ENCODE measurements at places on chromosomes 4 and X.
A peak's percentile ranks its signal among the peaks of the same experiment; 100 is the strongest.

DNA sequence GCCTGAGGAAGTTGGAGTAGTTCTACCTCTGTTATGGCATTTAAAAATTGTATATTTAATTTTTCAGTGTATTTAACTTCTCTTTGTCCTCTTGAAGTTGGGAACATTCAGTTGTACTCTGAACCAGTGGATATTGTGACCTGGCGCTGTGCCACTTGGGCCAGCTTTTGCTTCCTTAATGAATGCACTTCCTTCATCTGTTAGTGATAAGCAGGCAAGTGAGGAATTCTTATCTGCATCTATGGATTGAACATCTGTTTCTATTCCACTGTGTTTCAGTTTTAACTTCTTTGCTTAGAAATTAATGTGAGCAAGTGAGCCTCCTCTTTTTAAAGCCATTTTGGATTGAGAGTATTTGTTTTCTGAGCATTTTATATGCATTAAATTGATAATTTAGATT lies 128.3 kb downstream of the UCHL1 start:
- no peak for DNase-seq

- no peak for DNase-seq
These were observed 87.1 kb downstream of the AMELX start for GRCh38 chrX:11380187-11380844.

DNA sequence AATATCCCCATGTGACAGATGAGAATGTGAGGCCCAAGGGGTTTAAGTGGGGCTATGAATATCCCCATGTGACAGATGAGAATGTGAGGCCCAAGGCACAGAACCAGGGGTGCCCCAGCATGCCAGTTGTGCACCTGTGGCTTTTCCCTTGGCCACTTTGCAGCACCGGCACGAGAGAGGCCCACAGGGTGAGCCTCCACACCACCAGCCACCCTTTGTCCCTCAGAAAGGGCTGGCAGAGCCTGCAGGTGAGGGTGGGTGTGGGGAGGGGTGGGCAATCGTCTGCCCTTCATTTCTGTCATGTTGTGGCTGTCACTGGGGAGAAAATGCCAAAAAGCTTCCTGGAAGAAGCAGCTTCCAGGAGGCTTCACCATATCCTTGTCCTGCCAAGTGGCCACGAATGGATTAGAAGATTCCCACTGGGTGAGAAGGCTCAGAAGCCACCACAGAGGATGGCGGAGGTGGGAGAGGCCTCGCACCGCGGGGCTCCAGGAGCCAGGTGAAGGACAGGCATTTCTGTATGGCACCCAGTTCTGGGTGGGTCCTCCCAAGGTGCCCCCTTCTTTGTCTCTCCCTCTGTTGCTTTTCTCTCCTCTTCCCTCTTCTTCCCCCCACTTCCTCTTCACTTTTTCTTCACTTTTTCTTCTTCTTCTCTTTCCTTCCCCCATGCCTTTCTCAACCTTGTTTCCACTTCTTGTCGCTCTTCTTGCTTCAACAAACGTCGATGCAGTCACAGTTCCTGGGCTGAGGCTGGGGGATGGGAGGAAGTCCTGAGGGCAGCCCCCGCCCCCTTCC lies 469 bp upstream of the GPR78 start:
- DNase-seq, result no peak

DNA sequence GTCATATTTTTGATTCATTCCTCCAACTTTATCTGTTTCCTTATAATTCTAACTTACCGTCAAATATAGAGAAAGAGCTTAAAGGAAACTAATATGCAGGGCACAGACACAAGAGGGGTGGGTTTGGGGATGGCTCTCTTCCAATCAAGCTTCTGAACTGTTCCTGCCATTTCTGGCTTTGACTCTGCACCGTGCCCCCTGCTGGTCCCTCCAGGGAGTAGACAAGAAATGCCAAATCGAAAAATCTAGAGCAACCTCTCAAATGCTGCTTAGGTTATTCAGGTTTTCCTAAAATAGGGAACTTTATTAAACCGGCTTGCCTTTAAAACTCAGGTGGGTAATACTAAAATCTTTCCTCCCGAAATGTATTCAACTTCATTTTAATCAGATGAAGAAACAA lies 39.8 kb upstream of the VCX3A start:
- DNase-seq, result no peak

DNA sequence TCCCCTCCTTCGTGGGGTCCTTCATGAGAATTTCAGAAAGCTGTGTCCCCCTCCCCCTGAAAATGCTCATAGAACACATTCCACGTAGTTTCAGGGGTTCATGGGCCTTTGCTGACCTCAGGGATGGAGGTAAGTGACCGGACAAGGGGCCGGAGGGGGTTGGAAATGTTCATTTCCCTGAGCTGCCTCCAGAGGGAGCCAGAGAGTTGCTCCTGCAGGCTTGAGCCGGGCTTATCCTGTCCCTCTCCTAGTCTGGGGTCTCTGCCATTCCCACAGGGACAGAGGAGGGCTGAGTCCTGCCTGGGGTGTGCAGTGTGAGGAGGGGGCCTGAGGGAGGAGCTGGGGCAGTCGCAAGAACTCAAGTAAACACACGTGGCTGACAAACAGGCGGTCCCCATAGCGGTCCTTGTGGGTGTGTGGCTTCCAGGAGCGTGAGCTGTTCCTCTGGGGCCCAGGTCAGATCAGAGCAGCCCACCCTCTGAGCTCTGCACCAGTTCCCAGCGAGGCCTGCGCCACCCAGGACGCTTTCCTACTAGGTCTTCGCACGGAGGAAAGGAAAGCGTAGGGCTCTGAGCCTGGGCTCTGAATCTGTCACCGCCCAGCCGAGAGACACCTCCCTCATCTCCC lies 62.5 kb downstream of the WFS1 start:
- DNase-seq, result no peak

GRCh38 chrX:74280759-74281158 lies 23.2 kb upstream of the ZCCHC13 start:
- peak; percentile 89 for DNase-seq

GRCh38 chr4:3313556-3314228 lies 20.9 kb downstream of the RGS12 start:
- DNase-seq, result no peak

DNA sequence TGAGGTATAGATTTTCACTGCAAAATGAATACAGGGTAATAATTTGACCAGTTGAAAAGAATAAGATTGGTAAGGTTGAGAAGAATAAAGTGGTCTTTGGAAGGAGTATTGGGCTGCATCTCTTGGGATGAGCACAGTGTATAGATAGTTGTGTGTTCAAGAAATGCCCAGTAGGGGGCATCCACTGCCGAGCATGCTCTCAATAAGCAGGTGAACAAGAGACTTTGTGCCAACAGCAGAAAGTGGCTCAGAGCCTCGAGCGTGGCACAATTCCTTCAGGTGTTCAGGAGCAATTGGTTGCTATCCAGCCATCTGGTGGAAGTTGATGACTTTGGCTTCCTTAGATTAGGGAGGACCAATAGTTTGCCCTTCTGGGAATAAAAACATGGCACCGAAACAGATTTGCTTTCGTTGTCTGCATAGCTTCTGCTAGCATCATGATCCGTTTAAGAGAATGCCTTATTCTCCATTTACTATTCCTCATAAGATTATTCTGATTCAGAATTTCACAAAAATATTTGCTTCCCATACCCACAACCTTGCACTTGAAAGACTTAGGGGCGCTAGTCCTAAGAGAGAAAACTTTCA lies 258.1 kb upstream of the NEIL3 start:
- peak; percentile 38 for DNase-seq

DNA sequence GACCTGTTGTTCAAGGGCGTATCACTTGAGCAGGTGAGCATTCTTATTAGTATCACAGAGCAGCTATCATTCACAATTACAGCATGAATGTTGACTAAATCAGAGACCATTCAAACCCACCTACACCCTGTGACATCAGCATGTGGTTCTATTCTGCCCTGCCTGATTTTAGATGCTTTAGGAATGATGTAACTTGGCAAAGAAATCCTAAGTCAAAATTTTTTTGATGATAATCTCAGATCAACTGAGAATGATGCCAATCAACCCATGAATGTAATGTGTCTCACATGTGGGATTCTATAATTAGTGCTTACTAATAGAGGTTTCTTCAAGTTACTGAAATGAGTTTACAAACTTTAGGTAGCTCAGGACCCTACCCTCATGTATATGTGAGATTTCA lies 13.4 kb upstream of the CHIC2 start:
- DNase-seq, result no peak

- DNase-seq, result no peak
These were observed 40.2 kb upstream of the EPGN start for GRCh38 chr4:74267998-74268606.

DNA sequence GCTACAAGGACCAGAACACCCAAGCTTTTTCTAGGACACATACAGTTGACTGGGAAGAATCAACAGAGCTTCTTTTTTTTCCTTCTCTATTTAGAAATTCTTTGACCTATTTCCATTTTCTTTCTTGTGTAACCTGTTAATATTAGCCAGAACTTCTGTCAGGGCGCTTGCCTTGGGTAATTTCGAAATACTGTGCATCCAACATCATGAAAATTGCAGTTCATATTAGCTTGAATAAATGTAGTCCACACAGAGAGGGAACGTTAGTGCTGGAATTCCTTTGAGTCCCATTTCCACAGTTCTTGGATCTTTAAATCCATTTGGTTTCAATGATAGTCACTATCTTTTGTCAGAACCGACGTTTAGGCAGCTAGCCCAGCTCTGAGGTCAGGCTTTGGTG lies 141.8 kb downstream of the MXRA5 start:
- no peak for DNase-seq

- no peak for DNase-seq
These were observed 221.0 kb downstream of the ANKRD50 start for GRCh38 chr4:124491361-124492145.

GRCh38 chr4:90349636-90350035 lies 222.4 kb downstream of the CCSER1 start:
- no peak for DNase-seq

- DNase-seq, result no peak
These were observed 327.0 kb upstream of the CTSO start for GRCh38 chr4:156280686-156281085.

DNA sequence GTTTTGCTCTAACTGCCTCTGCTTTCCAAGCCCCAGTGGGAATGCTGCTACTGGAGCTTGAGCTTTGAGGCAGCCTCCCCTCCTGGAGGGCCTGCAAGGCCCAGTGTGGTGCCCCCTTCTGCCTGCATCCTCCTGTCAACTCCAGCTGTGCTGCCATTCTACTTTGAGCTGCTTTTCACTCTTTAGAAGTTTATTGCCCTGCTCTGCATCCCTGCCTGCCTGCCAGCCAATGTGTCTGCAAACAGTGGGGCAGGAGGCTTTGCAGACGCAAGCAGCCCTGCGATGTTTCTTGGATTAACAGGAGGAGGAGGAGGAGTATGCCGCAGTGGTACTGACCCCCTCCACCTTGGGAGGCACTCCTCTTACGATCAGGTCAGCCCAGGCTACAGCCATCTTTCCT lies 16.4 kb downstream of the TMEM31 start:
- DNase-seq, result no peak

DNA sequence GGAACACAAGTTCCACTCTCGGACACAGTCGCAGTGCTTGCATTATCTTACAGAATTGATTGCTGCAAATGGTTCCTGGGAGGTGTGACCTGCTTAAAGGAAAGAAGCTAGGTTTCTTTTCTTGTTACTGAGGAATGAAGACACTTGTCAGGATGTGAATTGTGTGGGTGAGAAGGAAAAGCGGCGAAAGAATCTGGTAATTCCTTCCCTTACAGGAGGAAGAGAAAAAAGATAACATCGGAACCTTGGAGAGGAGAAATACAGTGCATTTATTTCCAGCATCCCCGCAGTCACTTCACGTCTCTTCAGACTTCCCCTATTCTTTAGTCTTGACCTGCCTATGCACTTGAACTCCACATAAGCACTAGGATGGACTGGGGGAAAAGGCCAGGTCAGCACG lies 389 bp upstream of the CCSER1 start:
- DNase-seq, result no peak

- DNase-seq, result no peak
These were observed 38.9 kb upstream of the BCLAF3 start for GRCh38 chrX:20029728-20030127.

DNA sequence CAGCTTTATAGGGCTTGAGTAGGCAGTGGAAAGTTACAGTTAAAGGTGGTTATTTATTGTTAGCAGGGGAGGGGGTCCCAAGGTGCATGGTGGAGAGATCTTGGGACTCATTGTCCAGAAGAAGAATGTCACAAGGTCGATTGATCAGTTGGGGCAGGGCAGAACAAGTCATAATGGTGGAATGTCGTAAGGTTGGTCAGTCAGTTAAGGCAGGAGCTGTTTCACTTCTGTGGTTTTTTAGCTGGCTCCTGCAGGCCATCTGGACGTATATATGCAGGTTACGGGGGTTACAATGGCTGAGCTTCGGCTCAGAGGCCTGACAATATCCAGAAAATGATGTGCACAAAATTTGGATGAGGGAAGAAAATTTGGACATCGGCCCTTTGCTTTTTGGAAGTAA lies 7.1 kb downstream of the OFD1 start:
- DNase-seq, result peak; percentile 10

- DNase-seq, result peak; percentile 32
These were observed 40.5 kb downstream of the TSPAN7 start for GRCh38 chrX:38601866-38602265.

DNA sequence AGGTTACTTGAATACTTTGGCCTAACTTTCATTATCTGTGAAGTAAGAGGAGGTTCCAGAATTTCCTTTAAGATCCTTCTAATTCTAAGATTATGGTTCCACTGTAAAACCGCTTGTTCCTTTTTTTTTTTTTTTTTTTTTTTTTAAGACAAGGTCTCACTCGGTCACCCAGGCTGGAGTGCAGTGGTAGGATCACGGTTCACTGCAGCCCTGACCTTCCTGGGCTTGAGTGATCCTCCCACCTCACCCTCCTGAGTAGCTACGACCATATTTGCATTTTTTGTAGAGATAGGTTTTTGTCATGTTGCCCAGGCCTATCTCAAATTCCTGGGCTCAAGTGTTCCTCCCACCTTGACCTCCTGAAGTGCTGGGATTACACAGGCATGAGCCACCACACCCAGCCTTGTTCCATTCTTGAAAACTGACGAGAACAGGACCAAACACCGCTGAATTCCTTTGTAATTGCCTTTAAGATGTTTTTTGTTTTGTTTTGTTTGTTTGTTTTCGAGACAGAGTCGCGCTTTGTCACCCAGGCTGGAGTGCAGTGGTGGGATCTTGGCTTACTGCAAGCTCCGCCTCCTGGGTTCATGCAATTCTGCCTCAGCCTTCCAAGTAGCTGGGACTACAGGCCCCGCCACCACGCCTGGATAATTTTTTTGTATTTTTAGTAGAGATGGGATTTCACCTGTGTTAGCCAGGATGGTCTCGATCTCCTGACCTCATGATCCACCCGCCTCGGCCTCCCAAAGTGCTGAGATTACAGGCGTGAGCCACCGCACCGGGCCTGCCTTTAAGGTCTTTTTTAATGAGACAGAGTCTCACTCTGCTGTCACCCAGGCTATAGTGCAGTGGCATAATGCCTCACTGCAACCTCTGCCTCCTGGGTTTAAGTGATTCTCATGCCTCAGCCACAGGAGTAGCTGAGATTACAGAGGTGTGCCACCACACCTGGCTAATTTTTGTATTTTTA lies 6.8 kb downstream of the PDS5A start:
- DNase-seq, result peak; percentile 78

- peak; percentile 32 for DNase-seq
These were observed 6.4 kb upstream of the FGG start for GRCh38 chr4:154618708-154619315.

DNA sequence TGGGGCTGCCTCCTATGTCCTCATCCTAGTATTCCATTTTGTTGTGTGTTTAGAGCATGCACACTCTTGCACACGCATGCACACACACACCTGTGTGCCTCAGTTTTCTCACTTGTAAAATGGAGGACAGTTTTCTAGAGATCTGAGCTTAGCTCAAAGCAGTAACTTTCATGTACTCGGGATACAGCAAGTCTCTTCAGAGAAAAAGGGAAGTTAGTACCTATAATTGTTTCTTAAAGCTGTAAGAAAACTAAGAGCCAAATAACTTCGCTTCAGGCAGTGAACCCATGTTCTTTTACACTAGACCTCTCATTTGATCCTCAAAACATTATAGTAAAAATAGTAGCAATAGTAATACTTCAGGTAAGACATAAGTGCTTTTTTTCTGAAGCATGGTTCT lies 49.6 kb downstream of the KIT start:
- DNase-seq, result peak; percentile 56

Measured in MV-4-11 (cell line).